ENCODE measurements at places on chromosomes 2 and 18.
A peak's percentile ranks its signal among the peaks of the same experiment; 100 is the strongest.

GRCh38 chr2:132547090-132547687, 122.8 kb downstream of the LYPD1 start:
- peak; percentile 75 for DNase-seq

DNA sequence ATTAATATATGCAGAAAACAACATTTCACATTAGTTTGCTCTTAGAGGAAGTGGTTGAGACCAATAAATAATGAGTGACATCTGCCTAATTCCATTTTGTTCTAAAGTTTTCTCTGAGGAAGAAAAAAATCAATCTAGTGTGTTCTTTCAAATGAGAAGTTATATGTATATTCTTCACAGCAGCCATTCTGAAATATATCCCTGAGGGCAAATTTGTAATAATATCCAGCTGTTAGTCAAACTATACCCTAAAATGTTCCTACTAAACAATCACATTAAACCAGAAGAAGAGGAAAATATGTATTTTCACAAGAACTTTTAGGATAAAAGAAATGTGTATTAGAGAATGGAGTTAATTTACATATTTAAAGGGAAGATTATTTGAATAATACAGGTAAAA, 375.1 kb upstream of the CDH19 start:
- DNase-seq, result no peak

DNA sequence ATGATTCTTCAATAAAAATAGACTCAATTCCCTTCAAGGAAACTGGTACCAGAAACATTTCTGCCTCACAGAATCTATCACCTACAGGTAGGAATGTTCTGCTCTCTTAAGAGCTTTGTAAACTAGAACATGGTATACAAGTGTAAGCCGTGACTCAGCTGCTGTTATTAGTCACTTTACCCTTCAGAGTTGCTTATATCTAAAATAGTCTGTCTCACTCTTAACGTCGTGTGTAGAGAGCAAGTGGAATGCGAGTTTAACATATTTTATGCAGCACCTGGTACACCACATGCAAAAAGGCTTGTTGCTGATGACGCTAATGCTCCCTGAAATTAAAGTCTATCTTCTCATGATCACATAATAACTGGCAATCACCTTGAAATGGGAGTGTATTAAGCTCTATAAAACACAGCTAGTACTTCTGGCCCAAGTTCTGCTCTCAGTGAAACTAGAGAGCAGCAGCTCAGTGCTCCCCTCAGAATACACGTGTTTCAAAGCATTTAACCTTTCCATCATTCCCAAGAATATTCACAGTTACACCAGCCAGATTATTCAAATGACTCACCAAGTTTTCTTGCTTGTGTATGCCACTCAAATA, 420.0 kb downstream of the ZEB2 start:
- DNase-seq, result peak; percentile 86

GRCh38 chr2:43269074-43269572, 42.7 kb upstream of the ZFP36L2 start:
- peak; percentile 98 for DNase-seq

DNA sequence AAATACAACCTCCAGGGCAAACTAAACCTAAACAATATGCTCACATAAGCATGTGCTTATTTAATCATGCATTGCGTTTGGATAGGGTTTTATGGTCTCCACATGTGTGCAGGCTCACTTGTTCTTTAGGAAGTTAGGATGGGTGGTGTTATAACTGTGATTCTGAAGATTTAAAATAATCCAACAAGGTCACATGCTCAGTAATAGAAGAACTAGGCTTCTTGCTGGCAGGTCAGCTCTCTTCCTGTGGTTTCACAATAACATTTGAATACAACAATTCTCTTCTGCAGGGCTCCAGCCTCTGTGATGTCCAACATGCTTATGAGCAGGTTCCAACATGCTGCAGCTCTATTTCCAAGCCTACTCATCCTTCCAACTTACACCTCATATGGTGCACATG, 84.0 kb downstream of the MYL12B start:
- no peak for DNase-seq

GRCh38 chr2:59084326-59084725, 843.2 kb upstream of the FANCL start:
- no peak for DNase-seq

- peak; percentile 36 for DNase-seq
Measured at GRCh38 chr2:237692601-237693290, 65.4 kb downstream of the LRRFIP1 start.

- DNase-seq, result no peak
Measured at GRCh38 chr2:175445281-175445680, 263.8 kb upstream of the ATP5MC3 start.

DNA sequence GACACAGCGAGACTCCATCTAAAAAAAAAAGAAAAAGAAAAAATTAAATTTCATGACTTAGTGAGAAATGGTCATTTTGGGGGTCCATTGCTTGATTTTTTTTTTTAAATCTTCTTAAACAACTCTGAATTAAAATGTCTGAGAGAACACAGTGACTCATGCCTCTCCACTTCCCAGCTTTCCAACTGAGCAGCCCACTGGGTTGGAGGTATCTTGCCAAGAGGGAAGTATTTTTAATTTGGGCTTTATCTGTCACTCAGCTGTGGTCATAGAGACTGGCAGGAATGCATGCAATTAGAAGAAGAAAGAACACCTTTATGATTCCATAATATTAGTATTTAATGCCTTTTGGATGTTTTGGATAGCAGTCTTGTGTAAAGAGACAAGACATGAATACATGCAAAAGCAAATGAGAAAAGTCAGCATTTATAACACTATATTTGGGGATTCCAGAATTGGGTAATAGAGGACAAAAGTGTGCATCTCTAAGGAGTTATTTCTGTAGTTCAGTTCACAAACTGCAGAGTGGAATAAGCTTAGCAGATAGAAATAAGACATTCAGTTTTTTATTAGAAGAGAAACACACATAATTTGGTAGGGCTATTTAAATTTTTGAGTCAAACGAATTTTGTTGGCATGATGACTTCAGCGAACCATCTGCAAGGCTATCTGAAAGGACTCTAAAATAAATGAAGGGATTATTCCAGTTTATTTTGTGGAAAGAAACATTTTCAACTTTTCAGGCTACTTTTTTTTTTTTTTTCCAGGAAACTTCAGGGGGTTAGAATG, 254.8 kb downstream of the TGIF1 start:
- DNase-seq, result no peak

GRCh38 chr2:172162225-172162733, 59.6 kb upstream of the DLX2 start:
- DNase-seq, result no peak

DNA sequence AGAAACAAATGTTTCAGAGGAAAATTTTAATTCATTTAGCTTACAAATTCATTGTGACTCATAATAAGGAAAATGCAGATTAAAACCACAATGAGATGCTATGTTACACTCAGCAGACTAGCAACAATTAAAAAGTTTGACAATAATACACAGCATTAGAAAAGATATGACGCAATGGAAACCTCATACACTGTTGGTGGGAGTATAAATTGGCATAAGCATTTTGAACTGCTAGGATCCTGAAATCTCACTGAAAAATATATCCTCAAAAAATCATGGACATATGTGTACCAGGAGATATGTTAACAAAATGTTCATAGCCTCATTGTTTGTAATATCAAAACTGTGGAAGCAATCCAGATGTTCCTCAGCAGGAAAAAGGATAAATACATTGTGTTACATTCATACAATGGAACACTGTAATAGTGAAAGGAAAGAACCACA, 13.7 kb downstream of the CALCRL start:
- DNase-seq, result peak; percentile 18

DNA sequence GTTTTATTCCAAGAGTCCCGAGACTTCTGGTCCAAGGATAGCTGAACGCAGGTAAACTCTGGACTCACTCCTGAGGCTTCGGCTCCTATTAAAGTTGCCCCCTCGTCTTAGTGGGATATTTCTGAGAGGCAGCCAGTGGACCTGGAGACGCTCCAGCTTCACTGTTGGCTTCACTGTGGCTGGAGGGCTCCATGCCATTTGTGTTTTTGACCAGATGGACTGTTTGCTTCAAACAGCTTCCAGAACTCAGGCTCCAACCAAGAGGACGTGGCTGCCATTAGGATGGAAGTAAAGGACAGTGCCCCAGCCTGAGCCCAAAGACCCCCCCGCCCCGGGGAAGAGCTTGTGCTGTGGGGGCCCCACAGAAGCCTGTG, 94.4 kb upstream of the LDAH start:
- no peak for DNase-seq

- DNase-seq, result no peak
Measured at GRCh38 chr2:208820014-208820688, 413.6 kb downstream of the PTH2R start.

- no peak for DNase-seq
Measured at GRCh38 chr2:70981866-70982810, 3.7 kb downstream of the ANKRD53 start.

GRCh38 chr2:106638580-106638979, 151.4 kb downstream of the CD8B2 start:
- DNase-seq, result no peak

DNA sequence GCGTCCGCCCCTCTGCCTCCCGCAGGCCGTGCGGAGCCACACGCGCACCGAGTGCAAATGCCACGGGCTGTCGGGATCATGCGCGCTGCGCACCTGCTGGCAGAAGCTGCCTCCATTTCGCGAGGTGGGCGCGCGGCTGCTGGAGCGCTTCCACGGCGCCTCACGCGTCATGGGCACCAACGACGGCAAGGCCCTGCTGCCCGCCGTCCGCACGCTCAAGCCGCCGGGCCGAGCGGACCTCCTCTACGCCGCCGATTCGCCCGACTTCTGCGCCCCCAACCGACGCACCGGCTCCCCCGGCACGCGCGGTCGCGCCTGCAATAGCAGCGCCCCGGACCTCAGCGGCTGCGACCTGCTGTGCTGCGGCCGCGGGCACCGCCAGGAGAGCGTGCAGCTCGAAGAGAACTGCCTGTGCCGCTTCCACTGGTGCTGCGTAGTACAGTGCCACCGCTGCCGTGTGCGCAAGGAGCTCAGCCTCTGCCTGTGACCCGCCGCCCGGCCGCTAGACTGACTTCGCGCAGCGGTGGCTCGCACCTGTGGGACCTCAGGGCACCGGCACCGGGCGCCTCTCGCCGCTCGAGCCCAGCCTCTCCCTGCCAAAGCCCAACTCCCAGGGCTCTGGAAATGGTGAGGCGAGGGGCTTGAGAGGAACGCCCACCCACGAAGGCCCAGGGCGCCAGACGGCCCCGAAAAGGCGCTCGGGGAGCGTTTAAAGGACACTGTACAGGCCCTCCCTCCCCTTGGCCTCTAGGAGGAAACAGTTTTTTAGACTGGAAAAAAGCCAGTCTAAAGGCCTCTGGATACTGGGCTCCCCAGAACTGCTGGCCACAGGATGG, 7.1 kb upstream of the WNT10A start:
- no peak for DNase-seq

GRCh38 chr2:172333235-172333977, 94.0 kb upstream of the ITGA6 start:
- DNase-seq, result no peak

DNA sequence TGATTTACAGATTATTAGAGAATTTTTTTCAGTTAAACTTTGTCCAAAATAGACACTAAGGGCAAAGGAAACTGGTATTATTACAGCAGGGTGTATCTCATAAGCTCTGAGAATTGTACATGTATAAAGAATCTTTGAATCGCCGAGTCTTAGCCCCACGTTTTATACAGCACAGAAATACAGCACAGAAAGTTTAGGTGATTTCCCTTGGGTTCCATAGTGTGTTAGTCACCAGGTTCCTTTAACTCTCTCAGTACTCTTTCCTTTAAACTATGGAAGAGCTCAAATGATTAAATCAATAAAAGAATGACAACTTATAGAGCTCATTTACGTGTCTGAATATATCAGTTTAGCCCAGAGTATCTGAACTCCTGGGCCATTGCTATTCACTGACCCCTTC, 256.8 kb downstream of the NEDD4L start:
- no peak for DNase-seq

GRCh38 chr2:14336759-14337382, 295.6 kb upstream of the LRATD1 start:
- DNase-seq, result no peak

DNA sequence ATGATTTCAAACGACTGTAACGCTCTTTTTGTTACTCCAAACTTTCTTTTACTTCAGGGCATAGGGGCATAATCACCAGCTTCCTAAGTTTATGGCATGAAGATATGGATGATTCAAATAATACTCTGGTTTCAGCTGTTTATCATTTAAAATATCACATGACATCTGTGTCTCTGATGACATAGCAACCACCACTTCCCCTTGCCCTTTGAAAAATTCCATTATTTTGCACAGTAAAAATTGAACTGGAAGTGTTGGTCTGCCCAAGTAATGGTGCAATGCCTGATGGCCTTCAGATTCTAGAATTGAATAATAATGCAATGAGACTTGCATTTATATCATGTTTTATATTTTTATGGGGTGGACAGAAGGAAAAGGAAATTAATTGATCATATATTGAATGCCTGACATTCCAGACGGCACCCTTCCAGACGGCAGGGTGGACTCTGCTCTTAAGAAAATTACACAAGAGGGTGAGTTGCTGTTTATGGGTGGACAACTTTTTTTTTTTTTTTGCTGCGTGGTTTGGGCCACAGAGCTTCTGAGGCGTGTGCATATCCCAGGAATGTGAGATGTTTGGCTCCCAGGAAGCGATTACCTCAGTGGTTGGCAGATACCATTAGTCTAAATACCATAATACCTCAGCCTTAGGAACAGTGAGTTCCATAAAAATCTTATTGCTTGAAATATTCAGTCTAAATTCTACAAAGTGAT, 101.7 kb upstream of the ZNF521 start:
- DNase-seq, result peak; percentile 83

DNA sequence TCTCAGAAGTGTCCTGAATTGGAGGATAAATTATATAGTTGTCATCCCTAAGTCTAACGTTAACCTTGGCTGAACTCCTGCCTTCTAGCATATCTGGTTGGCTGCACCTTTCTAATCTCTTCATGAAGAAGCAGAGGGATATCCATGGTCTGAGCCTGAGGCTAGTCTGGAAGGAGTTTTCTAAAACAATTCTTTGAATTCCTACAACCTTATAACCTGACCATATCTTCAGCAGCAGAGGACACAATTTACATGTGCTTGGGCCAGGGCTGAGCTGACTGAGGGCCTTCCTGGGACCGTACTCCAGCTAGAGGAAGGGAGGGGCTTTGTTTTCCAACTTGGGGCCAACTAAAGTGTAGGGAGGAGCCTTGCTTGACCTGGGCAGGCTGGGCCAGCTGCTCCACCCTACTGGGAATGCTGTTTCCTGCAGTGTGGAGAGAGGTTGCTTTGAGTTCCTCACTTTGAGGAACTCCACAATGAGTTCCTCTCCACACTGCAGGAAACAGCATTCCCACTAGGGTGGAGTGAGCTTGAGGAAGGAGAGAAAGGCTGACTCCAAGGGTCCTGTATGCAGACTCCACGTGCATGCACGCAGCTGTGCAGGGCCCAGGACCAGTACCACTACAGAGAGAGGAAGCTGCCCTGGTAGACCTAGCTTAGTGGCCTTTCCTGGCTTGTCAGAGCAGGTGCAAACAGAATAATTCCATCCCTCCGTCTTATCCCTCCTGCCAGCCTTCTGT, 19.6 kb downstream of the CEP68 start:
- DNase-seq, result peak; percentile 23

- no peak for DNase-seq
Measured at GRCh38 chr2:34107811-34108210, 508.7 kb upstream of the FAM98A start.

GRCh38 chr18:50341443-50341842, 33.4 kb upstream of the SKA1 start:
- DNase-seq, result no peak

GRCh38 chr2:106159866-106160785, 34.0 kb downstream of the UXS1 start:
- DNase-seq, result no peak

GRCh38 chr2:1605102-1606045, 138.9 kb downstream of the PXDN start:
- peak; percentile 87 for DNase-seq

GRCh38 chr2:208783184-208783583, 376.6 kb downstream of the PTH2R start:
- no peak for DNase-seq

GRCh38 chr2:33494877-33495641, 18.6 kb downstream of the RASGRP3 start:
- peak; percentile 9 for DNase-seq

Measured in EL (cell line).